ENCODE measurements at places on chromosomes 11 and 22.
A peak's percentile ranks its signal among the peaks of the same experiment; 100 is the strongest.

- DNase-seq: no peak
These were observed 681.6 kb downstream of the TBC1D22A start for GRCh38 chr22:47443836-47444745.

DNA sequence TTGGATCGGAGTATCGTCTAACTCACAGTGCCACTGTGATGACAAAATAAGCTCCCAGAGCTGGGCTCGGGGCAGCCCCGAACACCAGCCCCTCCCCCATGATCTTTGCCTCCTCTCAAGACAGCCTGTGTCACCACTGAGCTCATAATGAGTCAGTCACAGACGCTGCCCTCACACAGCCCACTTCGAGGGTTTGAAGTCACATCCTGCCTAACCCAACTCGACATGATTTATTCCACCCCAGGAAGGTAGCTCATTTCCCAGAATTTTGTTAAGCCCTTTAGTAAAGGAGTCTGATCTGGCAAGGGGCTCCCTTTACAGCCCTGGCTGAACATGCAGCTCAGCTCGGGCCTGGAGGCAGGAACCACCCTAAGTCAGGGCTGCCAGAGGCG, 22.8 kb downstream of the MYH9 start:
- DNase-seq: peak; percentile 76

DNA sequence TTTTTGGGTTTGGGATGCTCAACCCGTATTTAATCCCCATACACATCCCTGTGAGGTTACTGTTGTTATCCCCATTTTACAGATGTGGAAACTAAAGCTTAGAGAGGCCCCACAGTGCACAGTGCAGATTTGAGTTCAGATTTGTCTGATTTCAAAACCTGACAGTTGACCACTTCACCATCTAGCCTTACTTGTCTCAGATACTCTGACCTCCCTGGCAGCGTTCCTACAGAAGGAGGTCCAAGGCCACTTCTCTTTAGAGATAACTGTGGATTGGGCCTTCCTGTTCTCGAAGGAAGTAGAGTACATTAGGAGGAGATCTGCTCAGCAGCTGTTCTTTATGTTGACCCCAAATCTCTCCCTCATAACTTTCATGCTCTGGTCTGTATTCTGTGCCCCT, 46.7 kb upstream of the CTTN start:
- DNase-seq: no peak

- DNase-seq: no peak
These were observed 60.1 kb downstream of the CTSC start for GRCh38 chr11:88277349-88277915.

DNA sequence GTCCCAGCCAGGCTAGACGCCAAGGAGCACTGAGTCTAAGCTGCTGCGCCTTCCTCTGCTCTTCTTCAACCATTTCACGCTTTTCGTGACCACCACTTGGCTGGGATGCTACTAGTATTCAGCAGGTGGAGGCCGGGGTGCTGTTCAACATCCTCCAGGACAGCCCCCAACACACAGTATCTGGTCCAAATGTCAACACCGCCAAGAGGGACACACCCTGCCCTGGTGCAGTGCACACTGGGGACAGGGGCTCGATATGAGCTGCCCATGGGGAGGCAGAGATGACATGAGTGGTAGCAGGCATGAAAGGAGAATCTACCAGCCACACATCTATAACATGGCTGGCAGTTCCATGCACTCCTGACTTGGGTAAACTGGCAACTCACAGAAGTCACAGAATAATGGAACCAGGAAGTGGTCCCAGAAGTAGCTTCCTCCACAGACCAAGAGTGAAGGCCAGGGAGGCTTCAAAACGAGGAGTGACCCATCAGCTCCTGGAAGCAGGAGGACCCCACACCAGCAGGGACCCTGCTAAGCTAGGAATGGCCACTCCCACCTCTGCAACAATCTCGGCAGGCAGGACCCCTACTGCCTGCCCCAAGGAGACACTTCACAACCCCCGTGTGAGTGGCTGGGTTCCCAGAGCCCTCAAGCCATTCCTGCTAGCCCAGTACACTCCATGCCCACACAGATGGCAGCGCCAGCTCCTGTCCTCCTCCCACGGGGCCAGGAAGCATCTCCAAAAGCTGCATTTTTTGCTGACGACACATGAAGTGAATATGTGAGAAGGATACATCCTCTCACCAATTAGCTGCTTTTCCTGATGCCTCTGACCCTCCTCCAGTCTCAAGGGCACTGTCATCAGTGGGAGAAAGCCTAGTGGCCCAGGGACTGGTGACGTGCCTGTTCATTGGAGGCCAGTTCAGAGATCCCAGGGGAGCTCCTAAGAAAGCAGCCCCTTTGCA, 78.8 kb downstream of the DGCR2 start:
- DNase-seq: no peak

DNA sequence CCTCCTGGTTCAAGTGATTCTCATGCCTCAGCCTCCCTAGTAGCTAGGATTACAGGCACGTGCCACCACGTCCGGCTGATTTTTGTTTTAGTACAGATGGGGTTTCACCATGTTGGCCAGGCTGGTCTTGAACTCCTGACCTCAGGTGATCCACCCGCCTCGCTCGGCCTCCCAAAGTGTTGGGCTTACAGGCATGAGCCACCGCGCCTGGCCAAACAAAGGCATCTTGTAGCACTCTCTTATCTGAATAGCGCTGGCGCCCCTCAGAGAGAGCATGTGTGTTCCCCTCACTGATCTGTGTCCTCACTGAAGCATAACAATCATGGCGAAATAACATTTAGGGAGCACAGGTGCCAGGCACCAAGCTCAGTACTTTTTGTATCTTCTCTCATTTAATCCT, 7.2 kb downstream of the DAGLA start:
- DNase-seq: no peak

DNA sequence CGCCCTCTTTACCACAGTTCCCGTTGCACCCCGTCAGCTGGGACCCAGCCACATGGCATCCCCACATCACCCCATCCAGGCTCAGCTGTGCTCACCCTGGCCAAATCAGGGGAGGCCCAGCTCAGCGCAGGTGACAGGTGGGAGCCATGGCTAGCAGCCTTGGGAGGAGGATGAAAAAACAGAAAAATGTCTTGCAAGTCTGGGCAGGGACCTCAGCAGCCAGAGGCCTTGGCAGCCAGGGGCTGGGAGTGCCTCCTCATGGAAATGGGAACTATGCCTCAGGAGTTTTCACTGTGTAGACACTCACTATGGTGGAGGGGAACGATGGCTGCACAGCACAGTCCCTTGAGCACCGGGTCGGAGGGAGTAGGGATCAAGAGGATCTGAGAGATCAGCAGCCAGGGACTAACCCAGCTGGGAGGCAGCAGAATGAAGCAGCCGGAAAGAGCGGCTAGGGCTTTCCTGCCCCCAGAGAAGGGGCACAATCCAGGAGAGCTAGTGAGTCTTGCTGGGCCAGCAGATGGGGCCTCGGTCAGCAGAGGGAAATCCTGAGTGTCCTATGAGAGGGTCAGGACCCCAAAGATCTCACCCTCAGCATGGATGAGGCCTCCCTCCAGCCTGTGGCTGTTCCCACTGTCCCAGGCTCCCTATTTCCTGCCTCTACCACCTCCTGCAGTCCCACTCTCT, 6.2 kb upstream of the FTH1 start:
- DNase-seq: no peak

DNA sequence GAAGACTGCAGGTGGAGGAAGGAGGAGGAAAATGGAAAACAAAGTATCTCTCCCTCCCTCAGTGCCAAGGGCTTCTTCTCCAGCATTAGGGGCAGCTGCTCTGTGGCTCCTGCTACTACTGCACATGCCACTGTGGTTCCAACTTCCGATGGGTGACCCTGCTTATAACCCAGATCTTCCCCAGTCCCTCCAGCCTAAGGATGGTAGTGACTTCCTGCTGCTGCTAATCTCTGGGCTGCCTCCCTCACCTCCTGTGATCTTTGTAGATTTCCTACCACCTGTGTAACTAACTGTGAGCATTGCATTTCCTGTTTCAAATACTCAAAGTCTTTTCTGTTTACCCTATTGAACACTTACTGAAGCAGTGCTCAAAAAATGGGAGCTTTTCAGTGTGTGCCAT, 28.7 kb upstream of the TRPC6 start:
- DNase-seq: no peak

DNA sequence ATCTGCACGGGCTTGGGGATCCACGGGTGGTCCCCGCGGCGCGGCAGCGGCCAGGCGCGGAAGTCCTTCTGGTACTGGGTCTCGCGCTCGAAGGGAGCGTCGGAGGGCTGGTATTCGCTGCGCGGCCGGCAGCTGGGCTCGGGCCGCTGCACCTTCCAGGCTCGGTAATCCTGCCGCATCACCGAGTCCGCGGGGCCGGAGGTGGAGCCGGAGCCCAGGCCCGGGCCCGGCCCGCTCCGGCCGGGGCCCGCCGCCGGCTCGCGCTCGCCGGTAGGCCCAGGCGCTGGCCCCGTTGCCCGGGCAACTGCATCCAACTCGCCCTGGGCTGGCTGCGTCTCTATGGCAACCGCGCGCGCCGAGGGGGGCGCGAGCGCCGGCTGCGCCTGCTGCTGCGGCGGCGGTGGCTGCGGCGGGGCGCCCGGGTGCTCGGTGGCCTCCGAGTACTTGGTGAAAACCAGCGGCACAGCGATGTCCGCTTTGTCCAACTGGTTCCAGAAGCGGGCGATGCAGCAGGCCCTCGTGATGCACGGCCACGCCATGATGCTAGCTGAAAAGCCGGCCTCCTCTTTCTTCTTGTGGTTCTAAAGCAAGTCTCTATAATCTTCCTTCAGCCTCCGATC, 897 bp downstream of the MAP6 start:
- no peak for DNase-seq

- no peak for DNase-seq
These were observed at the start of gene TPBGL for GRCh38 chr11:75240311-75241035. Gene TPBGL, plus strand, starts transcription at chr11:75240774. Its CDS starts 276 bp downstream, at chr11:75241050.

DNA sequence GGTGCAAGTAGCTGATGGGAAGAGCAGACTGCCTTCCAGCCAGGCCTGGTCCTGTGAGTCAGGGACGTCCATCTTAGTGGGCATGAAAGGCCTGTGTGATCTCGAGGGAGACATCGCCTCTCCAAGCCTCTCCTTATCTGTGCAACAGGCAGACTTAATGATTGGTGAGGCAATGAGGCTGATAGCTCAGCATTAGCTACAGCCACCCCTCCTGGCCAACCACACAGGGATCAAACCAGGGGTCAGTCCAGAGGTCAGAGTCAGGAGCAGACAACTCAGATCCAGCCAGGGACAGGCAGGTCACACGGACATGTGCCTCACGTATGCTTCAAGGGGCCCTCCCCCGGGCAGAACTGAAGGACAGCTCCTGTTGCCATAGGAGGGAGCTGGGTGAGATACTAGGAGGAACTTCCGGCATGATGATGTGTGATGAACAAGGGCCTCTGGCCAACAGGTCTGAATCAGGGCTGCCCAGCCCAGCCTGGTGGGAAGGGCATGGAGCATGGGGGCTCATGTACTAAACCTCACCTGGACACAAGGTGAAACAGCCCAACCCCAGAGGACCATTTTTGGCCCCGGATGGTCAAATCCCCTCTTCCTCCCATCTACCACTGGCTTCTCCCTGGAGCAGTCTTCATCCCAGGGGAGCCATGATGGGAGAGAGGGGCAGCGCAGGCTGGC, 2.8 kb upstream of the APOC3 start:
- no peak for DNase-seq

GRCh38 chr22:27086080-27087044, 429.0 kb downstream of the MIAT start:
- no peak for DNase-seq

- no peak for DNase-seq
These were observed 11.0 kb upstream of the AMOTL1 start for GRCh38 chr11:94757037-94757735.

- no peak for DNase-seq
These were observed 12.1 kb downstream of the SCUBE1 start for GRCh38 chr22:43331069-43331451.

DNA sequence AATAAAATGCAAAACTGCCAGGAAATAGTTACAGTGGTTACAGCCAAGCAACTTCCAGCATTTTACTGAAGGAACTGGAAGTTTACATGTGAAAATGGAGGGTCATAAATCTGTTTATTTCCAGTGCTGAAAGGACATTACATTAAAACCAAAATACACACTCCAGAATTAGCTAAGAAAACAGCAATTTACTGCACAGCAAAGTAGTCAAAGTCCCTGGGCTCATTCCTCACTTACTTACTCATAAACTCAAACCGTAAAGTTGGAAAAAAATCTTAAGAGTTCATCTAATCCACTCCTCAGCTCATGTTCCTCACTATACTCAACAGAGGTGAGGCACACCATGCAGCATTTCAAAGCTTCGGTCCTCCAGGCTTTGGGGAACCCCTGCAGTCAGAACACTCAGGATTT, 17.4 kb downstream of the CTSC start:
- DNase-seq: no peak

- no peak for DNase-seq
These were observed 431.3 kb downstream of the CNTN5 start for GRCh38 chr11:99452075-99452474.
